K562 (cell line): ENCODE measurements at places on chromosomes 3 and 15. TPM values are rescaled to one million over a fixed set of nuclear protein-coding genes. Genes with fewer than 3 reads are reported as not detected.

Gene CGNL1
- total RNA-seq: 0.07 and 0.18 TPM in 2 replicates

Gene SNRPN
- total RNA-seq: 0.78 and 1.4 TPM in 2 replicates

- H3K36me3 ChIP-seq: no peaks in the 10 kb centered on the region
- no peak for DNase-seq
- no peak overlapping the region for H3K4me3 ChIP-seq
- H3K27me3 ChIP-seq: peaks cover 12% of the 10 kb centered on the region
- no peaks in the 10 kb centered on the region for H3K4me1 ChIP-seq
- no peak overlapping the region for H3K27ac ChIP-seq
Measured at GRCh38 chr15:91561371-91562100, 292.0 kb upstream of the SLCO3A1 start.

Gene NDUFB5
- 156 and 168 TPM in 2 replicates for total RNA-seq

- H3K27ac ChIP-seq: no peak overlapping the region
- no peaks in the 10 kb centered on the region for H3K4me1 ChIP-seq
- no peak overlapping the region for H3K4me3 ChIP-seq
Measured at GRCh38 chr3:57163751-57164150, 1.4 kb downstream of the IL17RD start.

DNA sequence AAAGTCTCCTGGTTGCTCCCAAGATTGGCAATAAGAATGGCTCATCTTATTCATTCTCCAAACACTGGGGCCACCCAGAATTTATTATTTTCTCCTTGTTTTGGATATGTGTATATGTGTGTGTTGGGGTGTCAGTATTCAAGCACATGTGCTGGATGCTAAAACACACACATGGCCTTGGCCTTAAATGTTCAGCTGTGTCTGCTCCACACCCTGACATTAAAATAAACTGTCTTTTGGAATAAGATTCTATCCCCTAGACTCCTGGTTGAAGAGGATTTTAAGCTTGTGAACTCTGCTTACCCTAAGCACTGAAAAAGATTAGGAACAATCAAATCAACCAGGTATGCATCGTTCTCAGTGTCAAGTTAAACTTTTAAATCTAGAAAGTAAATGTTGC is 382.9 kb upstream of the MCTP2 start:
- DNase-seq: no peak
- no peak overlapping the region for H3K27ac ChIP-seq
- H3K4me3 ChIP-seq: no peak overlapping the region

DNA sequence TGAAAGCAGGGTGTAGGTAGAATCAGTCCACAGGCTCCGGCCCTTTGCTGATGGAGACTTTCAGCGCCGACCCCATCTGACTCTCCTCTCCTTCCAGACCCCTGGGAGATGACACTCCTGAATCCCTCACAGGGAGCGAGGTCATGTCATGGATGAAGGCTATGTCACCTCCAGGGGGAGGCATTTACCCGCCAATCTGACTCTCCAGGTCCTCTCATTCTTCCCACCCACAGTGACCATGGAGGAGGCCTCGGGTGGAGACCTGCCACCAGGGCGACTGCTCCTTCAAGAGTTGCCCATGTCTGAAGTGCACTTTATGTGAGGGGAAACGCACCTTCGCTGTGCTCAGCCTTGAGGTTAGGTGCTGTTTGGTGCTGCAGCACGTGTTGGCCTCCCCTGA is 112.7 kb downstream of the KLF13 start:
- H3K27me3 ChIP-seq: peaks cover 14% of the 10 kb centered on the region; the same call in 2 of the 3 replicates
- no peak overlapping the region for H3K27ac ChIP-seq
- H3K4me1 ChIP-seq: peaks cover 5% of the 10 kb centered on the region; the same call in 2 of the 3 replicates
- DNase-seq: peak; percentile 56
- no peak overlapping the region for H3K4me3 ChIP-seq
- H3K36me3 ChIP-seq: no peaks in the 10 kb centered on the region

Gene NRROS
- total RNA-seq: 13.0 and 13.8 TPM in 2 replicates

- no peak overlapping the region for H3K4me3 ChIP-seq
- H3K4me1 ChIP-seq: peaks cover 18% of the 10 kb centered on the region
- no peaks in the 10 kb centered on the region for H3K27me3 ChIP-seq
- no peaks in the 10 kb centered on the region for H3K36me3 ChIP-seq
Measured at GRCh38 chr3:52036222-52036694, 20.1 kb downstream of the DUSP7 start.

DNA sequence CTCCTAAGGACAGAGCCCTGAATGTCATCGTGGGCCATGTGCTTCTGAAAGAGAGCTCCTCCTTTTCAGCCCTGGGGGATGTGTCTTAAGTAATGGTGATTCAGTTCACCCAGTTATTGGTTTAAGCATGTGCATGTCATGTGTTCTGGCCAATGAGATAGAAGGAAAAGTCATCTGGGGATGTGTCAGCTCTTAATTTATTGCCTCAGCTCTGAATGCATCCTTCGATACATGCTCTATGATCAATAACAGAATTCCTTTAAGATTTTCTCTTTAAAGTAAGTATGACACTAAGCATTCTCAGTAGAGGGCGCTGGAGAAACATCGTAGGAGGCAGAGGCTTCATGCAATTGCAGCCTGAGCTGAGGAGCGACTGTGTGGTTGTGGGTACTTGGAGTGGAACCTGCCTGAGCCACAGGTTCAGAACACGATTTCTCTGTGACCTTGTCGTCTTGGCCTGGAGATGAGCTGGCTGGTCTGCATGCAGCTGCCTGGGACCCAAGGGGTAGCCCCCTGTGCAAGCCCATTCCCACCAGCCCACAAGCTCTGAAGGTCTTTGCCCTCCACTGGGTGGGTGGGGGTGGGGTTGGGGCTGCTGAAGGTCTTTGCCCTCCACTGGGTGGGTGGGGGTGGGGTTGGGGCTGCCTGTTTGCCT is 69.5 kb downstream of the C3orf38 start:
- no peaks in the 10 kb centered on the region for H3K36me3 ChIP-seq
- H3K4me3 ChIP-seq: no peak overlapping the region
- H3K4me1 ChIP-seq: no peaks in the 10 kb centered on the region
- H3K27ac ChIP-seq: no peak overlapping the region
- H3K27me3 ChIP-seq: no peaks in the 10 kb centered on the region

Gene SKOR1
- total RNA-seq: 0.31 TPM in 2 replicates

DNA sequence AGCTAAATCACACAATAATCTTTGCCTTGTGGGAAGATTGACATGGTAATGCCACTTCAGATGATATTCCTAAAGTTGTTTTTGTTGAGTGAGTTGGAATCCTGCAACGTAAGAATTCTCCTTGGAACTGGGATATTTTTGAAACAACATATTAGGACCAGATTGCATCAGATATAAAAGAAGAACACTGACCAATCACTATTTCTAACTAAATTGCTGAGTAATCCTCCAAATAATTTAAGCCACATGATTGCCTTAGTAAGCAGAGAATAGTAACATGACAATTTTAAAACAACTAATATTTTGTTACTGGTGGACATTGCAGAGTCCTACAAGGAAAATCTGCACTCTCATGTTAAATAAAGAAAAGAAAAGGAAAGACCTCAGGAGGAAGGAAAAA is 353.9 kb upstream of the LMCD1 start:
- DNase-seq: no peak
- H3K27ac ChIP-seq: no peak overlapping the region
- H3K4me3 ChIP-seq: no peak overlapping the region
- H3K27me3 ChIP-seq: no peaks in the 10 kb centered on the region
- no peaks in the 10 kb centered on the region for H3K36me3 ChIP-seq
- no peaks in the 10 kb centered on the region for H3K4me1 ChIP-seq

DNA sequence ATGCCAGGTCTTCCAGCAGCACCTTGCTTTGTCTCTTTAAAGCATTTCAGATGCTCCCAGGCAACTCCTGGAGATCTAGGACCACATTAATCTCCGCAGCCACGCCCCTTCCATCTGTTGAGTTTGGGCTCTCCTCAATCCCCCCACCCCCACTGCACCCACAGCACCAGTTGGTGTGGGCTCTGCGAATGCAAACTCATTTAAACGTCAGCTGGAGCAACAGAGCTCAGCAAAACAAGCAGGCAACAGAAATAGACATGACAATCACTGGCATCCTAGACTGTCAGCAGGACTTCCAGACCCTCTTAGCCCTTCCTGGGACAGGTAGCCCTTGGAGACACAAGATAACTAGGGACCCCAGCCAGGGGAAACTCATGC is 106.9 kb downstream of the LSM3 start:
- no peak overlapping the region for H3K27ac ChIP-seq
- H3K36me3 ChIP-seq: no peaks in the 10 kb centered on the region
- no peak overlapping the region for H3K4me3 ChIP-seq
- H3K27me3 ChIP-seq: no peaks in the 10 kb centered on the region
- DNase-seq: no peak

DNA sequence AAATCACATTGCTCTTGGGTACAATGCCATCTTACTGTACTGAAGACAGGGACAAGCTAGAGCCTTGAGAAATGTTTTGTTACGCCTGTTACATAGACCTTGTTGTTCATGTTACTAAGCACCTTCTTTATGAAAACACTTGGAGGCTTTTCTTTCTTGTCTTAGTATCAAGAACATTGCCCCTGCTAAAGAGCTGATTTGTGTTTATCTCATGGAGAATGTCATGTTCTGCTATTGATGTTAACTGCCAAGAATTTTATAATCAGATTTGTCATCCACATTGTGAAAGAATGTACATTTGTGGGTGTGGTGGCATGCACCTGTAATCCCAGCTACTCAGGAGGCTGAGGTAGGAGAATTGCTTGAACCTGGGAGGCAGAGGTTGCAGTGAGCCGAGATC is 431.3 kb upstream of the MDFIC2 start:
- no peak overlapping the region for H3K4me3 ChIP-seq
- H3K27ac ChIP-seq: no peak overlapping the region
- DNase-seq: no peak

GRCh38 chr3:174667386-174667785 is 191.7 kb upstream of the NAALADL2 start:
- H3K36me3 ChIP-seq: no peaks in the 10 kb centered on the region
- H3K4me3 ChIP-seq: no peak overlapping the region
- DNase-seq: no peak
- no peak overlapping the region for H3K27ac ChIP-seq

Gene YEATS2
- total RNA-seq: 18.6 and 19.0 TPM in 2 replicates

DNA sequence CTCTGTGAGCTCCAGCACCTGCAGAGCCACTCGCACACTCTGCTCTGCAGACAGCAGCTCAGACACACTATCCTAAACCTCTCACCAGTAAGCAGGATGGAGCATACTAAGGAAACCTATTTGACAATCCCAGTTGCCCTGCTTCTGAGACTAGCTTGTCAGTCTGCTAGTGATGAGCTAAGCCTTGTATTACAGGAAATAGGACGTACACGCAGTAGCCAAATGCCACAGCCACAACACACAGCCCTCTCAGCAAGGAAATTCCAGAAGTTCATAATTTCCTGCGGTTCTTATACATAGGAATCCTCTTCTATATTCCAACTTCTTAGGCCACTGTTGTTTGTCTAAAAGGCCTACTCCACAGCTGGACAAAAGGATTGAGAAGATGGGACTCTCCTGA is 74.5 kb downstream of the MYLK start:
- no peak for DNase-seq
- H3K36me3 ChIP-seq: no peaks in the 10 kb centered on the region
- peaks cover 4% of the 10 kb centered on the region; the same call in 1 of the 2 replicates for H3K27me3 ChIP-seq
- no peak overlapping the region for H3K4me3 ChIP-seq

- no peak within 1 kb of the TSS for H3K4me3 ChIP-seq
- DNase-seq: no peak
- H3K27ac ChIP-seq: no peak within 1 kb of the TSS
- no peaks in the 10 kb centered on the region for H3K36me3 ChIP-seq
- H3K4me1 ChIP-seq: peaks cover 8% of the 10 kb centered on the region; the same call in 1 of the 2 replicates
Measured at GRCh38 chr15:80252121-80252518, at the start of gene CTXND1. CTXND1 (minus strand) TSS chr15:80252213; CDS start chr15:80201949, 50,264 bp downstream.

DNA sequence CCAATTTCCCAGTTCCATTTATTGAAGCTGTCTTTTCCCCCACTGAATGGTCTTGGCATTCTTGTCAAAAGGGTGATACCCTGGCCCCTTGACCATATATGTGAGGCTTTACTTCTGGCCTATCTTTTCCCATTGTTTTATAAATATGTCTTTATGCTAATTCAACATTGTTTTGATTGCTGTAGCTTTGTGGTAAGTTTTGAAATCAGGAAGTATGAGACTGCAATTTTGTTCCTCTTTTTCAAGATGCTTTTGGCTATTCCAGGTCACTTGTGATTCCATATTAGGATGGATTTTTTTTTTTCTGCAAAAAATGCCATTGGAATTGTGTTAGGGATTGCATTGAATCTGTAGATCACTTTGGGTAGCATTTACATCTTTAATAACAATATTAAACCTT is 141.2 kb upstream of the MANF start:
- no peak overlapping the region for H3K27ac ChIP-seq
- no peaks in the 10 kb centered on the region for H3K36me3 ChIP-seq
- H3K27me3 ChIP-seq: no peaks in the 10 kb centered on the region
- no peak overlapping the region for H3K4me3 ChIP-seq
- no peaks in the 10 kb centered on the region for H3K4me1 ChIP-seq
